ENCODE measurements at places on chromosomes 6 and 20.

GRCh38 chr20:24953621-24954133, 4.6 kb downstream of the CST7 start:
- no peak for ATAC-seq

DNA sequence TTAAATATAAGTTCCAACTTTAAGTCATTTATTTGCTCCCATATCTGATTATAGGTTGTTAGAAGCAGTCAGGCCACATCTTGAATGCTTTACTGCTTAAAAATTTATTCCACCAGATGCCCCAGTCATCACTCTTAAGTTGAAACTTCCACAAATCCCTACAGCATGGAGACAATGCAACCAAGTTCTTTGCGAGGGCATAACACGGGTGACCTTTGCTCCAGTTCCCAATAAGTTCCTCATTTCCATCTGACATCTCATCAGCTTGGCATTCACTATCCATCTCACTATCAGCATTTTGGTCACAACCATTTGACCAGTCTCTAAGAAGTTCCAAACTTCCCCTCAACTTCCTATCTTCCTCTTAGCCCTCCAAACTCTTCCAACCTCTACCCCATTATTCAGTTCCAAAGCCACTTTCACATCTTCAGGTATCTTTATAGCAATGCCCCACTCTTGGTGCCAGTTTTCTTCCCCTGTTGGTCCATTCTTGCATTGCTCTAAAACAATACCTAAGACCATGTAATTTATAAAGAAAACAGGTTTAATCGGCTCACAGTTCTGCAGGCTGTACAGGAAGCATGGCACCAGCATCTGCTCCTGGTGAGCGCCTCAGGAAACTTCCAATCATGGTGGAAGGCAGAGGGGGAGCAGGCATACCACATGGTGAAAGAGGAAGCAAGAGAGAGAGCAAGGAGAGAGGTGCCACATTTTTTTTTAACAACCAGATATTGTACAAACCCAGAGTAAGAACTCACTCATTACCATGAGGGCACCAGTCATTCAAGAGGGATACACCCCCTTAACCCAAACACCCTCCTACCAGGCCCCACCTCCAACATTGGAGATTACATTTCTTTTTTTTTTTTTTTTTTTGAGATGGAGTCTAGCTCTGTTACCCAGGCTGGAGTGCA, 15.9 kb upstream of the ITPR3 start:
- ATAC-seq, result no peak

DNA sequence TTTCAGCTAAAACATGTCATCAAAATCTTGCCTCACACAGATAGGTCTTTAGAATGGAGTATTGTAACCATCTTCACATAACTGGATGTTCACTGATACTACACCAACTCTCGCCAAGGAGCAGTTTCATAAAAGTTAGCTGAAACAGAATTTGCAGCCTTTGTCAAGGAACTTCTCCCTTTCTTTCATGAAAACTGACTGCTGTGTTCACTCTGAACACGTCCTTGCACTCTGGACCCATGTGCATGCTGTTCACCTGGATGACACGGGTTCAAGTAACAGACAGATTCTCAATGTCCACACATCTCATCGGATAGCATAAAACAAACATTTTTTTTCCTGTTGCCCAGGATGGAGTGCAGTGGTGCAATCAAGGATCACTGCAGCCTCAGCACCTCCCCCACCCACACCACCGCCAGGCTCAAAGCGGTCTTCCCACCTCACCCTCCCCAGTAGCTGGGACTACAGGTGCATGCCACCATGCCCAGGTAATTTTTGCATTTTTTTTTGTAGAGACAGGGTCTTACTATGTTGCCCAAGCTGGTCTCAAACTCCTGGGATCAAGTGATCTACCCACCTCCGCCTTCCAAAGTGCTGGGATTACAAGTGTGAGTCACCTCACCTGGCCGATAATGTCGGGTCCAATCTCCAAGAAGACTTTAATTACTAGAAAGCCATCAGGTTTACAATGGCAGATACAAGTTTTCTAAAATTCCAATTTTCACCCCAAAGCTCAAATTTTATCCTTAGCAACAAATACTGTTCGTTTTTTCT, 9.4 kb downstream of the DIDO1 start:
- no peak for ATAC-seq

GRCh38 chr6:35181933-35182612, 31.7 kb upstream of the SCUBE3 start:
- no peak for ATAC-seq

- no peak for ATAC-seq
These were observed 11.9 kb downstream of the TULP4 start for GRCh38 chr6:158324136-158324535.

All from activated CD4-positive, CD25-positive, alpha-beta regulatory T cell treated with anti-CD3 and anti-CD28 coated beads, Interleukin-2, amount 50 U/mL, for 24 hours (primary cell).